ENCODE measurements at places on chromosomes 7 and 10. TPM values are rescaled to one million over a fixed set of nuclear protein-coding genes. Genes with fewer than 3 reads are reported as not detected.
A peak's percentile ranks its signal among the peaks of the same experiment; 100 is the strongest.

GRCh38 chr10:29734962-29735627, 100.3 kb upstream of the SVIL start:
- H3K36me3 ChIP-seq, result no peaks in the 10 kb centered on the region
- H3K4me3 ChIP-seq, result peak overlapping the region; percentile 59
- DNase-seq, result peak; percentile 21
- H3K27ac ChIP-seq, result peak overlapping the region; percentile 87

DNA sequence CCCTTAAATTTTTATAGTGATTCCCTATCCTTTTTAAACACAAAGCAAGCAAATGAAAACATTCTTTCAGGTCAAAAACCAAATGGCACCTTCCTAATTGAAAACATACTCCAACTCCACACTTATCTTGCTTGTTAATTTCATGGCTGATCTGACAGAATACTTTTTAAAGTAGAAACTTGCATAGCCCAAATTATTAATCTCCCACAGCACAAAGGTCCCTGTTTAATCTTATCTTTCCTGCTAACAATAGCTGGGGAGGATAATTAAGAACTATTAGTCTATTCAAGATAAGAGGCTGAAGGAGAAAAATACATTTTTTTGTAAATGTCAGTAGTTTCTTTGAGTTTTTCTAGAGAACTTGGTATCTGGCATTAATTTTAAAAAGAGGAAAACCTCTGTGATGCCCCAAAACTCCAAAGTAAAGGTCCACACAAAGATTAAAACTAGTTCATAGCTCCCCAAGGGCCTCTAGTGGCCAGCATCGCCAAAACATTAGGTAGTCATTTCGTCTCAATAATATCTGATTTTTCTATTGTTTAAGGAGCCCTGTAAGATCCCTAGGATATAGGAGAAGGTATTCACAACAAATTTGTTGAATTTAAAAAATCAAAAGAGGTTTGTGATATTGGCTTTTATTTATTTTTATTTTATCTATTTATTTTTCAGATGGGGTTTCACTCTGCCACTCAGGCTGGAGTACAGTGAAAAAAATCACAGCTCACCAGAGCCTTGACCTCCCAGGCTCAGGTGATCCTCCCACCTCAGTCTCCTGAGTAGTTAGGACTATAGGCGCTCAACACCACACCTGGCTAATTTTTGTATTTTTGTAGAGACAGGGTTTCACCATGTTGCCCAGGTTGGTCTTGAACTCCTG, 14.7 kb downstream of the CDNF start:
- no peaks in the 10 kb centered on the region for H3K27me3 ChIP-seq
- H3K4me1 ChIP-seq, result no peaks in the 10 kb centered on the region
- H3K27ac ChIP-seq, result no peak overlapping the region
- no peaks in the 10 kb centered on the region for H3K36me3 ChIP-seq

Gene ASZ1
- not detected for total RNA-seq

Gene PSD
- 0.98 TPM for total RNA-seq

Gene PPP1R17
- total RNA-seq, result 0.30 TPM

GRCh38 chr10:68604441-68604840, 44.3 kb downstream of the TET1 start:
- no peak overlapping the region for H3K27ac ChIP-seq
- no peak overlapping the region for H3K4me3 ChIP-seq
- DNase-seq, result no peak
- no peaks in the 10 kb centered on the region for H3K36me3 ChIP-seq

GRCh38 chr7:34755008-34755407, 97.0 kb downstream of the NPSR1 start:
- no peak for DNase-seq
- H3K4me3 ChIP-seq, result no peak overlapping the region
- H3K27ac ChIP-seq, result no peak overlapping the region
- H3K27me3 ChIP-seq, result no peaks in the 10 kb centered on the region
- H3K4me1 ChIP-seq, result no peaks in the 10 kb centered on the region
- no peaks in the 10 kb centered on the region for H3K36me3 ChIP-seq

- no peaks in the 10 kb centered on the region for H3K4me1 ChIP-seq
- DNase-seq, result no peak
- no peak overlapping the region for H3K4me3 ChIP-seq
- no peaks in the 10 kb centered on the region for H3K36me3 ChIP-seq
- no peak overlapping the region for H3K27ac ChIP-seq
Measured at GRCh38 chr7:82438521-82438920, 5.1 kb downstream of the CACNA2D1 start.

DNA sequence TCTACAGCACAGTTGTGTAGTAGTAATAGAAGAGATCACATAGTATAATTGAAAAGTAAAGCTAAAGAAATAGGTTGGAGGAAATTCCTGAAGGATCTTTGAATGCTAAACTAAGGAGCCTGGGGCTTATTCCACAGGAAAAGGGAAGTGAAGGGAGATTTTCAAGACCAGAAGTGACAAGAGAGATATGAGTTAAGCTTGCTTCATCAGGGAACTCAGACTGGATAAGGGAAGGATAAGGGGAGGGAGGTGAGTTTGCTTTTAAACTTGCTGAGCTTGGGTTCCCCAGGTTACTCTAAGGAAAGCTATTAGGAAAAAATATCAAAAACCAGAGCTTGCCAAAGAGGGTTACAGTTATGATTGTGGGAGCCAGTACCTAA, 182.4 kb downstream of the RAPGEF5 start:
- DNase-seq, result no peak
- no peaks in the 10 kb centered on the region for H3K36me3 ChIP-seq
- no peak overlapping the region for H3K4me3 ChIP-seq
- no peak overlapping the region for H3K27ac ChIP-seq

- H3K36me3 ChIP-seq, result no peaks in the 10 kb centered on the region
- DNase-seq, result no peak
Measured at GRCh38 chr7:96558530-96558929, 151.1 kb downstream of the SEM1 start.

DNA sequence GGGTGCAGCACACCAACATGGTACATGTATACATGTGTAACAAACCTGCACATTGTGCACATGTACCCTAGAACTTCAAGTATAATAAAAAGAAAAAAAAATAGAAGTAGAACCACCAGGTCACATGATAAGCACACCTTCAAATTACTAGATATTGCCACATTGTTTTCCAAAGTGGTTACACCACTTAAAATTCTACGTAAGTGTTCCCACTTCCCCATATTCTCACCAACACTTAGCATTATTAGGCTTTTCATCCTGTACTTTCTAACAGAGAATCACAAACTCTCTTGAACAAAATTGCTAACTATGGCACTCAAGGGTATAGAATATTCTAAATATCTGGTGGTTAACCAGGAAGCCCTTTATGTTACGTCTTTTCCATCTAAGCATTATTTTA, 22.6 kb downstream of the SH3PXD2A start:
- H3K36me3 ChIP-seq, result no peaks in the 10 kb centered on the region
- H3K4me1 ChIP-seq, result peaks cover 41% of the 10 kb centered on the region
- no peak for DNase-seq

Gene TUBB8
- total RNA-seq, result not detected

- no peaks in the 10 kb centered on the region for H3K36me3 ChIP-seq
- H3K27ac ChIP-seq, result no peak overlapping the region
- no peaks in the 10 kb centered on the region for H3K27me3 ChIP-seq
- DNase-seq, result no peak
- no peaks in the 10 kb centered on the region for H3K4me1 ChIP-seq
Measured at GRCh38 chr7:155229548-155230168, 68.0 kb upstream of the INSIG1 start.

Gene PRSS58
- total RNA-seq, result not detected

Gene STOX1
- total RNA-seq, result 1.2 TPM

GRCh38 chr7:97088364-97088763, 29.1 kb upstream of the SDHAF3 start:
- no peaks in the 10 kb centered on the region for H3K27me3 ChIP-seq
- H3K36me3 ChIP-seq, result no peaks in the 10 kb centered on the region
- no peak overlapping the region for H3K4me3 ChIP-seq
- no peaks in the 10 kb centered on the region for H3K4me1 ChIP-seq
- DNase-seq, result no peak

Gene TDRD1
- total RNA-seq, result not detected

DNA sequence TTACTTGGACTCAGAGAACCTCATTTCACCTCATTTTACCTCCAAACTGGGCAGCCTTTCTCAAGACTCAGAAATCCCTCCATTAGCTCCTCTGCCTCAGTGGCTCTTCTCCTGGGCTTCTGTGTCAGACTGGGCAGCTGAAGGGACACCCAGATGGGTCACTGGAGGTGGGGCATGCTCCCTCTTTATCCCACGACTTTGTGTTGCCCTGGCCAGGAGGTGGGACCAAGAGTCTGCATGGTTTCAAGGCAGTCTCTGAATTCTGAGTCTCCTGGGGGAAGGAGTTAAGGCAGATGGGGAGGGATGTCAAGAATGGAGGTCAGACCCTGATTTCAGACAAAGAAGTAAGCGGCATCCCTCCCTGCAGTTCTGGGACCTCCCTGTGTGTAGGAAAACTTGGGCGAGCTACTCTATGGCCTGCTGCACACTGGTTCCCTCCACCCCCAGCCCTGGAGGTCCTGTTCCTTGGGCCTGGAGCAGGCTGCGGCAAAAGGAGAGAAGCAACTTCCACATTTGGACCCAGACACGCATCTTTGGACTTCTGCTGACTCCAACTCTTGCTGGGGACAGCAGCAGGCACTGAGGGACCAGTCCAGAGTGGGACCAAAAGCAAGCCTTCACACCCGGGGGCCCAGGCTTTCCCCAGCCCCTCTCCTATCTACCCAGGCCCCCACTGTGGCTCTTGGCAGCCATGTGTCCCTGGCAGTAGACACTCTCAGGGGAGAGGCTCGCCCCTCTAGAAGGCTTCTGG, 10.8 kb downstream of the POLL start:
- H3K4me1 ChIP-seq, result no peaks in the 10 kb centered on the region
- no peak overlapping the region for H3K4me3 ChIP-seq
- H3K36me3 ChIP-seq, result peaks cover 8% of the 10 kb centered on the region
- H3K27me3 ChIP-seq, result no peaks in the 10 kb centered on the region

Gene SEMA3E
- 21.9 TPM for total RNA-seq

Data from tibial nerve (tissue), 4 donors.